ENCODE measurements at places on chromosomes 5 and 9.
A peak's percentile ranks its signal among the peaks of the same experiment; 100 is the strongest.

- DNase-seq: no peak
Observed at GRCh38 chr5:129609710-129610109, 138.2 kb upstream of the MINAR2 start.

DNA sequence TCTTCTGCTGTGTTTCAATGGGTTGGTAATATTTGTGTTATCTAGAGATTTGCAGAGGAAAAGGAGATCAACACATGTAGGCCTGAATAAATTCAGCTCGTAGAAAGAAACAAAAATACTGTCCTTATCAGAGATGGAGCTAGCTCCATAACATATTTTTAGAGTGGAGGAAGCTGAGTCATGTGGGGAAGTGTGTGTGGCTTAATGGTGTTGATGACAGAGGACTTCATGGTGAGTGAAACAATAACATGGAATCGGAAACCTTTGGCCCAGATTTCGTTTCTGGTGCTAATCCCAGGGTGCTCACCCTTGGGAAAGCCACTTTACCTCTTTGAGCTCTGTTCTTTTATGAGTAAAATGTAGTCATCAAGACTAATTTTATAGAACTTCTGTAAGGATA is 825.0 kb downstream of the TLR4 start:
- DNase-seq: no peak

DNA sequence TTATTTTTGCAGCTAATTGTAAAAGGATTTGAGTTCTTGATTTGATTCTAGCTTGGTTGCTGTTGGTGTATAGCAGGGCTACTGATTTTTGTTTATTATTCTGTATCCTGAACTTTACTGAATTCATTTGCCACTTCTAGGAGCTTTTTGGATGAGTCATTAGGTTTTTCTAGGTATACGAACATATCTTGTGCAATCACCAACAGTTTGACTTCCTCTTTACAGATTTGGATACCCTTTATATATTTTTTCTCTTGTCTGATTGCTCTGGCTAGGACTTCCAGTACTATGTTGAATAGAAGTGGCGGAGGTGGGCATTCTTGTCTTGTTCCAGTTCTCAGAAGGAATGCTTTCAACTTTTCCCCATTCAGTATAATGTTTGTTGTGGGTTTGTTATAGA is 210.8 kb downstream of the FGF10 start:
- DNase-seq: no peak

GRCh38 chr5:35212122-35212982 is 17.9 kb downstream of the PRLR start:
- DNase-seq: no peak

DNA sequence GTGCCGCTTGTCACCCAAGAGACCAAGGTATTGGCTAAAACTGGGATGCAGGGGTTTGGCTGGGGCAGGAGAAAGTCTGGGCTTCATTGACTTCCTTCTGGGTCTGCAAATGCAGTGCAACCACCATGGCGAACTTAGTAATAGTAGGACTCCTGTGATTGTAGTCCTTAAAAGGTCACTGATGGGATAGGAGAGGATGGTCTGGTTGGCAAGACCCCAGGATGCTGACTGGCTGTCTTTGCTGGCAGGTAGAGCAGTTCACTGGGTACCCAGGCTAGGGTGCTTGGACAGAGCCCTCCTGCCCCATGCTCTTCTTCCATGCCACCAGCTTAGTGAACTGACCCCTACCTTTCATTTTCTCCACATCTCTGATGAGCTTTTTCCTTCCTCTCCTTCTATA is 37.2 kb downstream of the ANGPTL2 start:
- DNase-seq: no peak

DNA sequence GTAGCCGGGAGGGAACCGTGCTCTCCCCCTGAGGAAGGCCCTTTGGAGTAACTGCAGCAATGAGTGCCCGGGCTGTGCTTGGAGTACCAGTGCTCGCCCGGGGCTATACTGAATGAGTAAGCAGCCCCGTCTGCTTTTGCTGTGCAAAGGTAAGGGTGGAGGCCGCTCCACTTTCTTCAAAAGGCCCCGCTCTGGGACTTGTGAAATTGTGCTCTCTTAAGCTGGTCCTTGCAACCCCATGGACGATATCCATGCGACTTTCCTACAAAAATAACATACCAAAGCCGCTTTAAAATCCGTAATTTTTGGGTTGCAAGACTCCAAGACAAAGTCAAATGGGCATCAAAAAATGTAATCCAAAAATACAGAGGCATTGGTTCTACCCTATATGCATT is 578 bp upstream of the TNFAIP8 start:
- DNase-seq: no peak

DNA sequence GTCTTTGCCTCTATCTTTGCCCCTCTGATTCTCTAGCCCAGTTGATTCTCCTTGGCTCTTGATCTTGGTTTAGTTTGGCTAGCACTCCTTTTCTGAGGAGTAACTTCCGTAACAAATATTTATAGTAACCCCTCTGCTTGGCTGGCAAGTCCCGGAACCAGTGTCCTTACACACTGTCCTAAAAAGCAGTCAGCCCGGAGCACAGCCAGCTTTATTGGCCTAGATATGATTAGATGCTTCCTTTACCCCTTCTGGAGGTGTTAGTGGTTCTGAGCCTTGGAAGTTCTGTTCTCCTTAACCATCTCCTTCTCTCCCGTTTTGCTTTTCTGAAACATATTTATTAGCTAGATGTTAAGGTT is 17.0 kb upstream of the MSMP start:
- DNase-seq: peak; percentile 73

DNA sequence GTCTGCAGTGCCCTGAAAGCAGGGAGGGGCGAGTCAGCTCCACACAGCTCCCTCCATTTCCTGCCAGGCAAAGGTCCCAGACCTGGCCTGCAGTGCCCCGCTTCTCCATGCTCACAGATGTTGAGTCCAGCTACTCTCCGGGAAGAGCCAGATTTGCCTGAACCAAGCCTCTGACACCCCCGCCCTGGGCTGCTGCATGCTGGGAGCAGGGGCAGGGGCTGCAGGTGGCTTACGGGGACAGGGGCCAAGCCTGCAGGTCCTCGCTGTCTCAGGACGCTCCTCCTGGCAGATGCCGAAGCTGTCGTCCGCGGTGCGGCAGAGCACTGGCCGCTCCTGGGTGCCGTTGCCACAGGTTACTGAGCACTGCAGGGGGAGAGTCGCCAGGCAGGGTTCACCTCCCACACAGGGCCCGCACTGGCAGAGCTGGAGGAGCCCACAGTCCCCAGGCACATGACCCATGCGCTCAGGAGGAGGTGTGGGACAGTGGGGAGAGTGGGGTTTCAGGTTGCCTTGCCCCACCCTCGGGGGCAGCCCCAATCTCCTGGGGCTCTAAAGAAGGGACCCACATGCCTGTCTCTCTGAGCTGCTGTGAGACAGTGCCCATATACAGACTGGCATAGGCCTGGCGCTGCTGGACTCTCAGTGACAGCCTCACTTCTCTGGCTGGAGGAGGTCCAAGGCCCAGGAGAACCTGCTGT is 62.4 kb downstream of the ZNF354C start:
- no peak for DNase-seq

- DNase-seq: no peak
Observed at GRCh38 chr9:98432134-98432533, 176.7 kb upstream of the TBC1D2 start.

DNA sequence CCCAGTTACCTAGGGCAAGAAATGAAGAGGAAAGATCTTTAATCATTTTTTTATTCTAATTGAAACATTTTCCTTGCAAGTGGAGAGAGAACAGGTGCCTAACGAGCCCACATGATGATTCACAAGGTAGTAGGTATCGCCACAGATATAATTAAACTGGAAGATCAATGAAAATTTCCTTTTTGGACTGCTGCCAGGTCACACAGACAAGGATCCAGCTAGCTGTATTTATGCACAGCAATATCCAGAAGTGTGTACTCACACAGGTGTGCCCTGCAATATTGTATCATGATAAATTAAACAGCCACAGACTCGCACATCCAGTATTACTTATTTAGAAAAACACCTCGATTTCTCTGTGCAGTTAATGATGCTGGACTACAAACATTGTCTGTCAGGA is 294.0 kb upstream of the SMARCA2 start:
- DNase-seq: no peak

DNA sequence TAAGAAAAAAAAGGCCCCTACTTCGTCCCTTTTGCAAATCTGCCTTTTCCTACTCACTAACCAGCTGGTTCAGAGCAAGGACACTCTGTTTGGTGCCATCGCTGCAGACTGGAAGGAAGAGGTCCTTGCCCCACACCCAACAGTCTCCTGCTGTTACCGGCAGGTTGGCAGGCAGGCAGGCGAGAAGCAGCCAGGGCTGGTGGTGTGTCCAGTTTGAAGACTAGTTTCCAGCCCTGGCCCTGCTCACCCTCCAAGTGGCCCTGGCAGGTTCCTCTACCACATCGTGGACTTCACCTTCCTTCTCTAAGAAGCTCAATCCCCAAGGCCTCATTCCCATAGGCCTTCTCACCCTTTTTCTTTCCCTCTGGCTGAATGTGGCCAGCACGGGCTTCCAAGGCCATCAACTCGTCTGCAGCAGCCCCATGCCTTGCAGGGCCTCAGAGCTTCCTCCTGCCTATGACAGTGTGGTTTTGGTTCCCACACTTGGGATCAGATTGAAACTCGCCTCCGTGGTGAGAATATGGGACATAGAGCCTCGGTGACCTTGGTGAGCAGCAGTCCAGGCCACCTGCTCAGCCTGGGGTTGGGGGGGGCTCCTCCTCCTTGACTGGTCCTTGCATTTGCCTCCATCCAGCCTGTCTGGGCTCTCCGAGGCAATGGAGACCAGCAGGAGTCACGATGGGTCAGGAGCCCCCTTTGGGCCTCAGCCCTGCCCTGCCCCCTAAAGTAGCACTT is 22.9 kb downstream of the TGFBI start:
- no peak for DNase-seq

GRCh38 chr9:78746010-78746409 is 449.1 kb downstream of the PSAT1 start:
- DNase-seq: no peak

GRCh38 chr5:155929112-155929511 is 397.9 kb upstream of the SGCD start:
- no peak for DNase-seq

- no peak for DNase-seq
Observed at GRCh38 chr5:80761966-80762365, 107.2 kb upstream of the DHFR start.

DNA sequence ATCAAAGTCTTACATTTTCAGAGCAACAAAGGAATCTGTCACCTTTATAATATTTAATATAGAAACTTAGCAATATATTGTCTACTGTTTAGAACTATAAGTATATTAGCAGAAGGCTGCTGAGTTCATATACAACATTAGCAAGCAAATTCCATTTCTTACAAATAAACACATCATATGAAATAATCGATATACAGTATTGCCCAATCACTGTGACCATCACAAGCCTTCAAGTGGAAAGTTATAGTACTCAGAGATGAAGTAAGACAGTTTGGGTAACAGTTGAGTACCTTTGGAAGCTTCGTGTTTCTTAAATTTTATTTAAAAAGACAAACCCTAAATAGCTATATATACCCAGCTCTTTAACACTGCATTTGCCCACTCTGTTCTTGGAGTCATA is 135.2 kb upstream of the IRX1 start:
- no peak for DNase-seq

DNA sequence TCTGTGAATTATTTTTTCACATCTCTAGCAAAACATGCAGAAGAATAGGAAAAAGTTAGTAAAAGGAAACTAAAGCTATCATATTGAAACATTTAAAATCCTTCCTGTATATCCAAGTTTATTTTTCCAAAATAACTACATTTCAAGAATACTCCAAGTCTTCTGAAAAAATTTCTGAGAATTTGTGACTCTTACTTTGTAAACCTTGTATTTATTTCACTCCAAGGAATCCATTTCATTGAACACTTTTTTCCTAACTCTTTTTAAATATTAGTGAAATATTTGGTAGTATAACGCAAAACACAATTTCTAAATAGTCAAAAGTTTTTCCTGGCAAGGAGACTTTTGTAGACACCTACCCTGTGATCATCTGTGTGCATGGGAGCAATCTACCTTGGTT is 19.3 kb downstream of the ECM2 start:
- no peak for DNase-seq

DNA sequence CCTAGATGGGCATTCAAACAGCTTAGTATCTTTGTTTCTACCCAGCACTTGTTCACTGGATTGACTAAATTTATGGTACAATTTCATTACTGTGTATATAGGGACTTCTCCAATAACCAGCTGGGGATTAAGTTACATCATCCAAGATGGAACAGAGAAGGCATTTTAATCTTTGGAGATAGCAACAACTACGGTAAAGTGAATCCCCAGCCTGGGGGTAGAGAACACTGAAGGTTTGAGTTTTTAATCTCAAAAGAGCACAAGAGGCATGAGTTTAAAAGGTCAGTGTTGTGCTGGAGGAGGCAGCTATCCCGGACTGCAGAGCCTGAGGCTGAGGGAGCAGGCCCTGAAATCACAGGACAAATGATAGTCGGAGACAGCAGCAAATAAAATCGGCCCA is 28.6 kb downstream of the DDX31 start:
- no peak for DNase-seq

- no peak for DNase-seq
Observed at GRCh38 chr5:27392716-27393115, 354.3 kb upstream of the CDH9 start.

- DNase-seq: no peak
Observed at GRCh38 chr9:136309101-136309801, 5.4 kb upstream of the CCDC187 start.

GRCh38 chr5:124979251-124979650 is 232.8 kb upstream of the ZNF608 start:
- DNase-seq: no peak

- DNase-seq: no peak
Observed at GRCh38 chr9:125815568-125815967, 68.4 kb downstream of the PBX3 start.

DNA sequence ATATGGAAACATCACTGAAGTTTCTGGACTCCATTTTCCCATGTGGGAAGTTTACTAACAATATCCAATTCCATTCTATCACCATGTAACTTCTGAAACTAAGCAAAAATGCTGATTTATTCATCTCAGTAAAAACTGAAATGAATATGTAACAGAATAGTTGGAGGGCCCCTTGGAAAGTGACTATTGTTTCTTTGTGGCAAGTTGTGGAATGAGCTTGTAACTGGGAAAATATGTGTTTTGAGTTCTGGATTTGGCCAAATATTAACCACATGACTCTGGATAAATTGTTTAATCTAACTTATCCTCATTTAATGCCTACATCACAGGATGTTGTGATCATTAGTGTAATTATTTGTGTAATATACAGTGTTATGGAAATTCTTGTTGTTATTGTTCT is 619.3 kb downstream of the TLE4 start:
- DNase-seq: no peak
